Activated naive CD4-positive, alpha-beta T cell (primary cell): ENCODE measurements at places on chromosomes 3 and 15.

GRCh38 chr3:58322793-58323192, 9.9 kb upstream of the PXK start:
- DNase-seq = no peak

GRCh38 chr3:128033102-128033501, 19.1 kb upstream of the SEC61A1 start:
- DNase-seq = no peak

DNA sequence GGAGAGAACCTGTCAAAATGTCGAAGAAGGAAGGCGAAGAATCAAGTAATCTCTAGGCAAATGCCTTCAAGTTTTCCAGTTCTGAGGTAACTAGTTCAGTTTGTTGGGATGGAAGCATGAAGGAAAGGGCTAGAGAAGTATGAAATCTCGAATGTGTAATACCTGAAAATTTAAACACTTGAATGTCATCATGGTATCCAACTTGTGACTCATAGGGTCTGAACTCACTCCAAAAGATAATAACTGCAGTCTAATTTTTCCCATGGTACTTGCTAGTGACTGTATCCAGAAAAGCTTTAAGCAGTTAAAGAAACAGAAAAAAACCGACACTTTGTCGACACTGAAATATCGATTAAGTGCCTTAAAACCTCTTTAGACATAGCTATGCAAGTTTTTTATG, 102.9 kb upstream of the CHRM5 start:
- DNase-seq = no peak

GRCh38 chr15:66169625-66170024, 83.9 kb downstream of the MEGF11 start:
- DNase-seq = no peak

DNA sequence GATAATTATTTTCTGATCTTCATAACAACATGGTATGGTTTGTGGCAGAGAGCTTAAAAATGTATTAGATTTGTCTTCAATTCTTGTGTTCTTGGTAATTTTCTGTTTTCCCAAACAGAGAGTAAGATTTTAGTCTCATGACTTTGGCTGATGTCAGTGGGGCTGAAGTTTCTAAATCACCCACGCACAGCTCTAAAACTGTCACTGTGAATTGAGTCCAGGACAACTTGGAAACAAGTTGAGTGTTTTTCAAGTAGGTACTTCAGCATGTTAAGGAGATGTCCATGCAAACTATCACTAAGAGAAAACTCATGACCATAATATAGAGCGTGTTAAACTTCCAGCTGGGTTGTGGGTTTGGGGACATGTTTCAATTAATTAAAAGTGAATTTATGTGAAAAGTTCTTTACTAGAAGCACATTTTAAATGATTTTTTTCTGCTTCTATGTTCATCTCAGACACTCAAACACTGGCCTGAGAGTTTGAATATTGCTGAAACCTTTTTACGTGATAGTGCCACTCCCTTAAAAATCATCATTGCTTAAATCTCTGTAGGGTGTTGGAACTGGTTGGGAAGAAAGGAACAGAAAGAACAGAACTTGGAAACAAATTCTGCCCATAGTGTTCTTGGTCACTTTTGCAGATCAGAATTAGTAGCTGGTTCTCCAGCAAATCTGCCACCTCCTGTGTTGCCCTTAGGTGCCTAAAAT, 89.8 kb downstream of the KLHL25 start:
- DNase-seq = no peak

DNA sequence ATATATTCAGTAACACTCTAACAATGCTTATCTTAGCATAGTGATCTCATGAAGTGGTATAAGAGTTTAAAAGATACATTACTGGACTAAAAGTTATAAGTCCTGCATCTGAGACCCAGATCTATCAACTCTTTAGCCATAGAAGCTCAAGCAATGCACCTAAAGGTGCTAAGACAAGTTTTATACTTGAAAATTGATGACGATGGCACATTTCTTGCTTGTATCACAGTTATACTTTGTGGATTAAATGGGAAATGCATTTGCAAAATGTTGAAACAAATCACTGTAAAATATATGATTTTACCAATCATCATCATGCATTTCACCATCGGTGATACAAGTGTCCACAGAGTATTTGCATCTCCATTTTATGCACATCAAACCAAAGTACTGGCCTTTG, 525.3 kb upstream of the ZNF385D start:
- DNase-seq = no peak

DNA sequence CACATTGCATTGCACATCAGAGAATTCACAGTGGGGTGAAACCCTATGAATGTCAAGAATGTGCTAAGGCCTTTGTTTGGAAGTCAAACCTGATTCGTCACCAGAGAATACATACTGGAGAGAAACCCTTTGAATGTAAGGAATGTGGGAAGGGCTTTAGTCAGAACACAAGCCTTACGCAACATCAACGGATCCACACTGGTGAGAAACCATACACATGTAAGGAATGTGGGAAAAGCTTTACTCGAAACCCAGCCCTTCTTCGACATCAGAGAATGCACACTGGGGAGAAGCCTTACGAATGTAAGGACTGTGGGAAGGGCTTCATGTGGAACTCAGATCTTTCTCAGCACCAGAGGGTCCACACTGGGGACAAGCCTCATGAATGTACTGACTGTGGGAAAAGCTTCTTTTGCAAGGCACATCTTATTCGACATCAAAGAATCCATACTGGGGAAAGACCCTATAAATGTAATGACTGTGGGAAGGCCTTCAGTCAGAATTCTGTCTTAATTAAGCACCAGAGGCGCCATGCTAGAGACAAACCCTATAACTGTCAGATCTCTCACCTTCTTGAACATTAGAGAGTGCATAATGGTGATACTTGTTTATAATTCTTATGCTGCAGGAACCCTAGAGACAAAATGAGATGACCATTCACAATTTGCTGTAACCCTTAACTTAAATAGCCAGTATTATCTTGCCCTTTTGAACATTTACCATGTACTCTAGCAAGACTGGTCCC, 9.0 kb downstream of the ZNF662 start:
- no peak for DNase-seq

- no peak for DNase-seq
Measured at GRCh38 chr3:124429129-124429815, 301.0 kb upstream of the UMPS start.

DNA sequence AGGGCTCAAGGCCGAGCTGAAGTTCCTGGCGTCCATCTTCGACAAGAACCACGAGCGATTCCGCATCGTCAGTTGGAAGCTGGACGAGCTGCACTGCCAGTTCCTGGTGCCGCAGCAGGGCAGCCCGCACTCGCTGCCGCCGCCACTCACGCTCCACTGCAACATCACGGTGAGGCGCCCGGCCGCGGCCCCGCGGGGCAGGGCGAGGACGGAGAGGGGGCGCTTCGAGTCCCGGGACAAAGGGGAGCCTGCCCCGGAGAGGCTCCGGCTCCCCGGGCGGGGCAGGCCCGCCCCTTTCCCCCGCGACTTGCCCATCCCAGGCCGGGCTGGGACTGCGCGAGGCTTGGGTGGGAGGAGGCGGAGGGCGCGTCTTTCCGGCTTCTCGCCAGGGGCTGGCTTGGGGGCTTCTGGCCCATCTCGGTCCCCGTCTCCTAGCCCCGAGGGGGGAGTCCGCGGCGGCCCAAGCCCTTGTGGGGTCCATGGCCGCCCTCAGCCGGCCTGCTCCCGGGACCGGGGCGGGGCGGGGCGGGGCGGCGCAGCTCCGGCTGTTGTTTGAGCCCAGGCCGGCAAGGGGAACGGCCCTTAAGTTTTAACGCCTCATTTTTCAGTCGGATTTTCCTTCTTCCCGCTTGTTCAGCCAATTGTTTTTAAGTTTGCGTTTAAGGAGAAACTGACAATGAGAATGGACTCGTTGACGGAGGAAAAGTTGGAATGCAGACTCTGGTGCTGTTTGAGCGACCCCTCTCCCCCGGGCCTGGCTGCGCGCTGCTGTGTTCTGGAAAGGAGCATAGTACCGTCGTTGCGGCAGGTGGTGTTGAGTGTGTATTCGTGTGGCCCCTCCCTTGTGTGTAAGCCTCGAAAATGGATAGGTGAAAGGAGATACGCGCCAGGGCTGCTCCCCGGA, 683 bp downstream of the UBE2Q2 start:
- DNase-seq = peak; percentile 43

- no peak for DNase-seq
Measured at GRCh38 chr15:100703671-100704070, 101.3 kb downstream of the ASB7 start.

DNA sequence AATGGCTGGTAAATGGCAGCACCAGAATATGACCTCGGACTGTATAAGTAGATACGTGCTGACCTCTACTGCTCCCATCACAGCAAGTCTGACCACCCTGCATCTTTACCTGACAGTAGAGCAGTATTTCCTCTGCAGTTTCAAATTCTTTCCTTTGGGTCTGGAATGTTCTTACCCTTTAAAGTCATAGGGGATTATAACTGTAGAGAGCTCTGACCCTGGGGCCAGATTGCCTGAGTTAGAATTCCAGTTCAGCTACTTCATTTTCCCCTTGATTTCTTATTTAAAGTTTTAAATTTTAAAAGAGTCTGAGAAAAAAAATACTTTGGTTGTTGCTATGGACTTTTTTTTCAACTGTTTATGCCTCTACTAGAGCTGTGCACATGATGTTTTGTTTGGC, 237.7 kb downstream of the NR1D2 start:
- DNase-seq = no peak

GRCh38 chr3:100740207-100740606, 30.9 kb downstream of the TFG start:
- no peak for DNase-seq
